ENCODE measurements at places on chromosomes 11 and 22.
A peak's percentile ranks its signal among the peaks of the same experiment; 100 is the strongest.

DNA sequence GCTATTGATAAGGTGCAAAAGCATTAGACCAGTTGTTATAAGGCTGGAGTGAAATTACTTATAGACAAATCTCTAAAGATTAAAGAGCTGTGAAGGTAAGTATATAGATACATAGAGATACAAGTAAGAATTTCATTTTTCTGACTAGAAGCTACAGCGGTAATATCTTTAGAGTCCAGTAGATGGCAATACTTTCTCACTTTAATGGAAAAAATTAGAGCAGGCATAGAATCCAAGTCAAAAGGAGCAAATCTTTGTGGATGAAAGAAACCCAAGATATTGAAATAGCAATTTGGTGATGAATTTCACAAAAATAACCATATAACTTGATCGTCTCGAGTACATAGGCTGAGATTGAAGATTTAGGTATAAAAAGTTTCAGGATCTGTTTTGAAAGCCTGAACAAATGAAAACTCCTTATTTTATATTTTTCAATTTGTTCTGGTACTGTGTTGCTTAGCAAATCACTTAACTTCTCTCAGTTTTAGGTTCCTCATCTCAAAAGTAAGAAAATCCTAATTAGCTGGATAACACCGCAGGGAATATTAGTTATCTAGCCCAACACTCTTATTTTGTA, 81.9 kb downstream of the UVRAG start:
- peak; percentile 21 for DNase-seq

- no peak for DNase-seq
Measured at GRCh38 chr11:88435415-88435814, 97.9 kb upstream of the CTSC start.

DNA sequence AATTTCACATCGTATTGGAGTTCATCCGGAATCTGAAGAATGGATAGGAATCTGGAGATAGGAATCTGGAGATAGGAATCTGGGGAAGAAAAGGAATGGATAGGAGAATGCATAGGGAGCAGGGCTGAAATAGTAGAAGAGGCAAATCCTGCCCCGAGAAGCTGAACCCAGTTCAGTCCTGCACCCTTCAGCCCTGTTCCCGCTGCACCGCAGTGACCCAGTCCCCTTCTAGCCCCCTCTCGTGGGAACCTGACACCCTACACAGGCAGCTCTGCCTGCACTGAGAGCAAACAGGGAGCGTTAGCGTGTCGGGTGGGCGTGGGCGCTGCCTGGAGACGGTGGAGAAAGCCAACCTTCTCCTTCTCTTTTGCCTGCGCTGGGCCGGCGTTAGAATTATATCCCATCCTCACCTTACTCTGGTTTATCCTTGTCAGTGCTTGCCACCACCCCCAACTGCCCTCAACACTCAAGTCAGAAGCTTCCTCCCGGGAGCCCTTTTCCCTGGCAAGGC, 1.0 kb upstream of the CCKBR start:
- no peak for DNase-seq

DNA sequence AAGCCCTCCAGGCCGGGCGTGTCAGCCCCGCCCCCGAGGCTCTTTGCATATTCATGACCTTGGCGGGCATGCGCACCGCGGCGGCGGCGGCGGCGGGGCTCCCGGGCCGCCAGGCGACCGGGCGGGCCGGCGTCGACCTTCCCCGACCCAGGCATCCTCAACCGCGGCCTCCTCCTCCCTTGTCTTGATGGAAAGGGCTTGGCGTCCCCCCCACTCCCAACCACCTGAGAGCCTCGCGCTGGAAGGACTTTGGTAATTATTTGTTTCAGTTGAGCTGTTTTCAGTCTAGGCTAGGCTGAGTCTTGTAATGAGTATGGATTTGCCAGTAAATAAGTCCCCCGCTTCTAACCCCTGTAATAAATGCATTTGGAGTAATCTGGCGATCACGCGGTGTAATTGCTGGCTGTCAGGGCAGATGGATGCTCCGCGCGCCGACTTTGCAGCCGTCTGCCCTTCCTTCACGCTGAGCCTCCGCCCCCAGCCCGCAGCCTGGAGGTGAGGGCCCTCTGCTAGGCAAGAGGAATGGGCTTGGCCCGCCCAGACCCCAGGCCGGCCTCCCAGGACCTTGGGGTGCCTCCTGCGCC, 25.2 kb downstream of the FLRT1 start:
- no peak for DNase-seq

- DNase-seq = no peak
Measured at GRCh38 chr11:3344327-3345174, 34.4 kb downstream of the ZNF195 start.
